ENCODE measurements at places on chromosomes 1 and 21.

DNA sequence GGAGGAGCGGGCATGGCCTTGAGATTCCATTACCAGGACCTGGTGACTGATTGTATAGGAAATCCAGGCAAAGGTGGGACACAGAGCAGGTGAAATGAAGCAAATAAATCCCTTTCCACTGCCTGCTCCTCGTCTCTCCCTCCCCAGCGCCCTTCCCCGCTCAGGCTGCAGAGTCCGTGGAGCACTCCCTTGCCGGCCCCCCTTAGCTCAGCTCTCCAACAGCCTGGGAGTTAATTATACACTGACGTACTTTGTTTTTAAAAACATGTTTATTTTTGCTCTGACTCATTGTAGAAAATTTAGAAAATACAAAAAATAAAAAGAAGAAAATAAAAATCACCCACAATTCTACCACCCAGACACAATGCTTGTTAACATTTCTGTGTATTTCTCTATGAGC lies 61.7 kb downstream of the LGR6 start:
- DNase-seq = no peak

- DNase-seq = no peak
Measured at GRCh38 chr21:38937286-38937790, 131.6 kb downstream of the ETS2 start.

DNA sequence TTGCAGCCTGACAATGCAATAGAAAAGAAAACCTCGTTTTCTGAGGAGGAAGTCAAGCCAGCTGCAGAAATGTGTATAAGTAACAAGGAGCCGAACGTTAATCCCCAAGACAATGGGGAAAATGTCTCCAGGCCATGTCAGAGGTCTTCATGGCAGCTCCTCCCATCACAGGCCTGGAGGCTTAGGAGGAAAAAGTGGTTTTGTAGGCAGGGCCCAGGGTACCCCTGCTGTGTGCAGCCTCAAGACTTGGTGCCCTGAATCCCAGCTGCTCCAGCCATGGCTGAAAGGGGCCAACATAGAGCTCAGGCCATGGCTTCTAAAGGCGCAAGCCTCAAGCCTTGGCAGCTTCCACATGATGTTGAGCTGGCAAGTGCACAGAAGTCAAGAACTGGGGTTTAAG lies 78.0 kb upstream of the HOOK1 start:
- DNase-seq = no peak

DNA sequence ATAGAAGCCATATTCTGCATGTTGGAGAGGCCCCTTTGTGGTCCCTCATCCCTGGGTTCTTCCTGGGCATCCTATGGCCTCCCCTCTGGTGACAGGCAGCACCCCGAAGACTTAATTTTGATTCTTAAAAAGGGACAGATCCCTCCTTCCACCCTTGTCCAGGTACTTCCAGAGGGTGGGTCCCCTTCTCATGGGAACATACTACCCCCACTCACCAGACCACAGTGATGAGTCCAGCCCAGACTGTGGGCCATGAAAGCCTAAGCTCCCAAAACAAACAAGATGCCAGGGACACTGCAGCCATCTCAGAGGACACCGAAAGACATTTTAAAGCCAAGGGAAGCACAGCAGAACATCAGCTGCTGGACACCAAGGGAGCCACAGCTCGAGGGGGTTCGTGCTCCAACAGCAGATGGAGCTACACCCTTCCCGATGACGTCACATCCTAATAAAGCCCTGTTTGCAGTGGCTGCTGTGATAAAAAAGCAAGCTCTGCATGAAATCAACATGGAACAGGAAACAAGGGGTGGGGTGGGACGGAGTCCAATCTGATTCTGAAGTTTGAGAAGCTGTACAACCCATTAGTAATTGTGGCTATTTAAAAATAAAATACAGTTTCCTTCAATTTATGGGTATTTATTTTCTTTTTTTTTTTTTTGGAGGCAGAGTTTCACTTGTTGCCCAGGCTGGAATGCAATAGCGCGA lies 32.4 kb downstream of the GNB1 start:
- peak; percentile 34 for DNase-seq

- no peak for DNase-seq
Measured at GRCh38 chr1:170355267-170355801, 176.6 kb upstream of the GORAB start.

- DNase-seq = peak; percentile 75
Measured at GRCh38 chr1:204128964-204129896, 22.6 kb downstream of the ETNK2 start.

- DNase-seq = peak; percentile 95
Measured at GRCh38 chr1:205270764-205271163, 43.0 kb downstream of the TMCC2 start.

DNA sequence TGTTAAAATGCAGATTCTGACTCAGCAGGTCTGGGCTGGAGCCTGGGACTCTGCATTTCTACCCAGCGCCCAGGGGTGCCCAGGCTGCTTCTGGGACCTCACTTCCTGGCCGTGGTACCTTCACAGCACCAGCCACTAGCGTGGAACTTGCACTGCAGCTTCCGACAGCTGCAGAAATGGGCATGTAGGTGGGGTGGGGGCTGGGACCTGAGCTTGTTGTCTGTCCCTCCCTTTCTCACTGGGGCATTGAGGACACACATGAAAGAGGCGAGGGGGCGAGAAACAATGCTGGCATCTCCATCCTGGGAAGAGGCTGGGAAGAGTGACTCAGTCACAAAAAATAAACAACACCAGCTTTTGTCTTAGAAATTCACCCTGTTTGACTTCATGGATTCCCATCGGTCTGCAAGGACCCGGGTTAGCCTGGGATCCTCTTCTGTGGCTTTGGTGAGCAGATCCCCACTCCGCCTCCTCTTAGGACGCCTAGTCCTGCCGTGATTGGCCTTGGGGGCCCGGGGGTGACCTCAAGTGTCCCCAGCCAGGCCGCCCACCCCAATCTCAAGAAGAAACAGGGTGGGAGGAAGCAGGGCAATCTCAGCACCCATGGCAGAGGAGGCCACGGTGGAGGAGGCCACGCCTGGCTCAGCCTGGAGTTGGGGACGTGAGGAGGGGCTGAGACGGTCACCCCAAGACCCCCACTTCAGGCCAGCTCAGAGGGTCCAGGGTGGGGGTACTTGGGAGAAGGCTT lies 29.9 kb upstream of the POFUT2 start:
- no peak for DNase-seq

DNA sequence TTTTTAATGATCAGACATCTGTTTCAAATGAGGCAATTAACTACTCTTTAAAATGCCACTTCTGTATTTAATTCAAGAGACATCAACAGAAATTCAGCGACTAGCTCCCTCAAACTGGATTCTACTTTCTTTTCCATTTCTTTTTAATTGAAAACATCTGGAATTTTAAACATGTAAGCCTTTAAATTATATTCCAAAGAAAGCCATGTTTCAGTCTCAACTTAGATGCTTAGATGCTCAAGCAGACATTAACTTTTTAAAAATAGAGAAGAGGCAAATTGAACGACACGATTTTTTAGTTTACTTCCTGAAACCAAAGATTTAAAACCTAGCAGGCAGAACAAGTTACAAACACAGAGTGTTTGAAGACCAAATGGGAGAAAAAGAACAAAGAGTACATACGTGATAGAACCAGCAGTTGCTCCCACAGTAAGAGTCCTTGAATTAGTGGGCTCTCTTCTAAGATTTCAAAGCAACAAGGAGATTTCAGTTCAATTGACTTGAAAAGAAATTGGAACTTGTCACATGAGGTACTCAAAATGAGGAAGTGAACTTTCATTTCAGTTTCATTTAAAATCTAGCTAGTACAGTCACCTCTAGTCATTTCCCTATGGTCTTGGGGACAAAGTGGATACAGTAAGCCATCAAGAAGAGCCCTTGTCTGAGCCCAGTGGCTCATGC lies at the start of gene CTSS:
TSS of gene CTSS (minus strand) at position 483 of the 681 bp plus-strand sequence. CDS start 1,015 bp downstream, outside the sequence.
- DNase-seq = peak; percentile 76

- no peak for DNase-seq
Measured at GRCh38 chr1:89390707-89391106, 26.8 kb downstream of the GBP6 start.

DNA sequence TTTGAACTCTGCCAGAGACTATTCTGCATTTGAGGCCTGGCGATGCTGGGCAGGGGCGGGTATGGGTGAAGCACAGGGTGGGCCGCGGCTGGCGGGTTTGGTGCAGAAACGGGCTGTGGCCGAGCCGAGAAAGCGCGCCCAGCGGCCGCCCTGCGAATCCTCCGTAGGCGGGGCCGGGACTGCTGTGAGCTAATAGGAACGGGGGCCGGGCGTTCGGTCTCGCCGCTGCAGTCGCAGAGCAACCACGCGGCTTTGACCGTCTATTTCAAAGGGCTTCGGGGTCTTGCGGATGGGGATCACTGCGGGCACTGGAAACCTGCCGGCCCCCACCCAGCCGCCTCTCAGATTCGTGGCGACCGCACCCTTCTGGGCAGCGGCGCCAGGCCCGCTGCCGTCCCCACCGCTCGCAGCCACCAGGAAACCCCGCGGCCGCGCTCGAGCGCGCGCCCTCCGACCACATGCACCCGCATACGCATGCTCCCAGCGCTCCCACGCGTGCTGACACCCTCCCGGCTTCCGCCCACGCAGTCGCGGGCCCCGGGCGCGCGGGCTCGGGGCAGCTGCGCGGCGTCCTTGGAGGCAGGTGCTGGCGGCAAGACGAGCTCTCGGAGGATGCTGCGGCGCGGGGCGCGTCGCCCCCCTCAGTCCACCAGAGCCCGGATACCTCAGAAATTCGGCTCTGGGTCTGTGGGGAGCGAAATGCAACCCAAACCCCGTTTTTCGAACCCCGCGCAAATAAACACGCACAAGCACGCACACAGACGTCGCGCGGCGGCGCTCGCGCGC lies 32.6 kb downstream of the DNTTIP2 start:
- peak; percentile 81 for DNase-seq

DNA sequence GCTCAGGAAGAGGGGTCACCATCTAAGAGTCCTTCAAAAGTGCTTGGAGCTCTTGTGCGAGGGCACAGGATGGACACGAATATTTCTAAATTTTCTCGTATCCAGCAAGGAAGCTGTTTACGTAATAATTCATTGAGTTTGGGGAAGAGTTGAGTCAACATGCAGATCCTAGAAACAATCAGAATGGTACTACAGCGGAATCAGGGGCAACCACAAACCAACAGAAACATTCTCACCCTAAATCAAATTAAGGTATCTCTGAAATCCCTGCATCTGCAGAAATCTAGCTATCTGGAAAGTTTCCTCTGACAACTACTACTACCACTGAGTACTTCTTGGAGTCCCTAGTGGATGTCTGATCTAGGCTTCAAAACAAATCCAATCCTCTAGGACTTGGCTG lies 352.4 kb downstream of the LTN1 start:
- DNase-seq = no peak

DNA sequence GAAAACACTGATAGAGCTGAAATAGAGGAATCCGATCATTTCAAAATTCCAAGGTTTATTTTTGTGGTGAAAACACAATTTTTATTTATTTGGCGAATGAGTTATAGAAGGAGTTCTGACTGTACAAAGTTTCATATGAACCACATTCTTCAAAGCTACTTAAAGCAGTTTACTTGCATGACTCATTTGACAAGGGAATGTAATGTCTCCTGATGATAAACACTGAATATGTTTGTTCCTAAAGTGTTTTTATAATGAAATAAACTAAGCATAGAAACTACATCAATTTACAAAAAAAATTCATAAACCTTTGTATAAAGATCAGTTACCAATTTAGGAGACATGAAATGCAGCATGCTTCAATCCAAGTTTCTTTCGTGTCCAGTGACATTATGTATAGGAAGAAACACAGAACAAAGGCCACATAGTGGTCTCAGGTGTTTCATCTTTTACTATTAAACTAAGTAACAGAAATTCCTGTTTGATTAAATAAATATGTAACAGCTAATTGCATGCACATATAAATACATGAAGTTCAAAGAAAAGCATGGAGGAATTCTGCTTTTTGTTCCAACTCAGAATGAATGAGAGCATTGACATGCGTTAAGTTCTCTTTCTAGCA lies 2.5 kb downstream of the PRKACB start:
- peak; percentile 62 for DNase-seq

DNA sequence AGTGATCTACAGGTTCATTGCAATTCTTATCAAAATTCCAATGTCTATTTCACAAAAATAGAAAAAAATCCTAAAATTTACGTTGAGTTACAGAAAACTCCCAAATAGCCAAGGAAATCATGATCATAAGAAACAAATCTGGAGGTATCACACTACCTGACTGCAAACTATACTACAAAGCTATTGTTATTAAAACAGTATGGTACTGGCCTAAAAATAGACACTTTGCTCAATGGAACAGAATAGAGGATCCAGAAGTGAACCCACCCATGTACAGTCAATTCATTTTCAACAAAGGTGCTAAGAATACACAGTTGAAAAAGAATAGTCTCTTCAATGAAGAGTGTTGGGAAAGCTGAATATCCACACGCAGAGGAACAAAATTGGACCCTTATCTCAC lies 30.2 kb downstream of the GBP2 start:
- DNase-seq = no peak

DNA sequence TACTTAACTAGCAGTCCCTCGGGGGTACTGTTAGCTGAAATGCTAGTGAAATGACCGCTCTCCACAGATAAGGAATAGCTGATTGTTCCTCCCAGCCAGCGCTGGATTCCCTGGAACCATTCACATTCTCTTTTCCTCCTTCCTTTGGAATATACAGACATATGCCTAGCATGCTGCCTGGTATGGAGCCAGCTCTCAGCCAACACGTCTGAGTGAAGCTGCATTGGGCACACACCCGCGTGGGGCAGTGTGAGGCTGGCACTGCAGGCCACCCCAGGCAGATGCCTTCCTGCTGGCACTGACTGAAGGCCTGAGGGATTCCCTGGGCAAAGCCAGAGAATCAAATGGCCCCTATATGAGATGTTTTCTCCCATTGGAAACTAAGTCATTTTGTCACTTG lies 66.7 kb downstream of the TLR5 start:
- no peak for DNase-seq

GRCh38 chr1:171807556-171807955 lies 26.1 kb downstream of the METTL13 start:
- no peak for DNase-seq

GRCh38 chr1:161305867-161306519 lies 3.8 kb downstream of the MPZ start:
- DNase-seq = peak; percentile 69

GRCh38 chr1:100720101-100720500 lies 559 bp downstream of the VCAM1 start:
- DNase-seq = no peak

- peak; percentile 86 for DNase-seq
Measured at GRCh38 chr1:84478876-84479868, at the start of gene RPF1. RPF1 (plus strand) TSS chr1:84479266; CDS start chr1:84479282, 16 bp downstream.

GRCh38 chr1:181643631-181644030 lies 160.3 kb downstream of the CACNA1E start:
- DNase-seq = no peak

DNA sequence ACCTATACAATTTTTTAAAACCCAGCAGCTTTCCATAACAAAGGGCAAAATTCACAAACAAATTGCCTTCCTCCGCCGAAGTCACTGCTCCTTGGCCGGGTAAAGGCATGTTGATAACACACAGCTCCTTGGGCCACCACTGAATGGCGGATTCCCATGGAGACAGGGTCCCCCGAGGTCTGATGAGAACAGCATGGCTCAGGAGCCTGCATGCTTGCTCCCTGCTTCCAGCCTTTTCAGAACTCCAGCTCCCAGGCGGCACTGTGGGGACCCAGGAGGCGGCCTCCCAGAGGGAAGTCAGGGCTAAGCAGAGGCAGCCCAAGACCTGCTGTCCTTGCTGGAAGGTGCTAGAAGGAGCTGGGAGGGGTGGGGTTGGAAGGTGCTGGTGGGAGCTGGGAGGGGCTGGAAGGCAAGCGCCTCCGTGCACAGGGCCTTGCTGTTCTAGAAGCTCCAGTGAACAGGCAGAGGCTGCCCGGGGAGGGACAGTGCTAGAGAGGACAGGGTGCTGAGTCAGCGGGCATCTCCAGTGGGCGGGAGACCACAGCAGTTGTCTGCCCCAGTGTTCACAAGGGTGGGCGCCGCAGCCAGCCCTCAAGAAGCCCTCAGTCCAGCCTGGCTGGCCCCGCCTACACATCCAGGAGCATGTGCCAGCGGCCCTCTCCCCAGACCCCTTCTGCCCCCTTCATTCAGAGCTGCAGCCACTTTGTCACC lies 35.1 kb downstream of the PRDM16 start:
- no peak for DNase-seq
